Thoracic aorta (tissue), 2 donors: ENCODE measurements at places on chromosomes 5 and 9.

DNA sequence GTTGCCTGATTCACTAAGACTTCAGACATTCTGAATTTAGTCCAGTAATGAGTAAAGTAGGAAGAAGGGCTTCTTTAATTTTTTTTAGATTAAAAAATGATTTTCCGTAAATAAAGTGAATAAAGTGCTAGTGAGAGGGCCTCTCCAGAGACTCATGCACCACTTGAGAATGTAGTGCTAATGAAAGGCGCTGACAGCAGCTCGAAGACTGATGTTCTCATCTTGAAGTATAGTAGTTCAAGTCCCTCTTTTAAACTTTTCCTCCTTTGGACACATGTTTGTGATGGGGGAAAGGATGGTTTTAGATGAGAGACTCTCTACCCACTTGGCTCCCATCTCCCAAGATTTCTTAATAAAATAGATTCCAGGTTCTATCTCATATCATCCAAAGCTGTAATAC is 48.5 kb downstream of the G3BP1 start:
- no peak for DNase-seq
- H3K27me3 ChIP-seq = no peaks in the 10 kb centered on the region
- no peaks in the 10 kb centered on the region for H3K4me1 ChIP-seq
- no peaks in the 10 kb centered on the region for H3K36me3 ChIP-seq
- no peak overlapping the region for H3K27ac ChIP-seq

DNA sequence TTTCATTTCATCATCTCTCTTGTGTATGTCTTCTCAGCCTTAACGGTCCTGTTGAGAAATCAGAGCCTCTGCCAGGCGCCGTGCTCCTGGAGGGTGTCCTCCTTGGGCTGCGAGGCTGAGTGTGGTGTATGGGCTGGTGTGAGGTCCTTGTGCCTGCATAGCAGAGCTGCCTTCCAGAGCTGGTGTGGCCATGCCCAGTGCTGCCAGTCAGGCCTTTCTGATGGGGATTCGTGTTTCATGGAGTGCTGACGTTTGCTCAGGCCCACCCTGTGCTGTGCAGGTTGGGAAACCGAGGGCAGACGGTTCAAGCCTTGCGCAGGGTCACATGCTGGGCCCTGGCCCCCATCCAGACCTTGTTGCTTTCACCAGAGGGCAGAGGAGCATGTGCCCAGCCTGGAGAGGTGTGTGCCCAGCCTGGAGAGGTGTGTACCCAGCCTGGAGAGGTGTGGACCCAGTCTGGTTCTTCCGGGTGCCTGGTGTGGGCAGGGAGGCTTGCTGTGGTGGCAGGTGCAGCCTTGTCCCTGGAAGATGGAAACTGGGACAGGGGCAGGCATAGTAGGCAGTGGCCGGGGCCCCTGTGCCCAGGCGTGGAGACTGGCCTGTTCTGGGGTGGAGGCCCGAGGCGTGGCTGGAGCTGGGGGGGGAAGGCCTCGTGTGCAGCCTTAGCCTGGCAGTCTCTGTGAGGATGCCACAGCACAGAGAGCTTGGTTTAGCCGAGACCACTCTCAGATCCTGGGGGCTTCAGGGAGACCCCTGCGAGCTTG is 84.0 kb downstream of the RXRA start:
- peaks cover 77% of the 10 kb centered on the region for H3K4me1 ChIP-seq
- H3K27me3 ChIP-seq = no peaks in the 10 kb centered on the region
- DNase-seq = no peak

GRCh38 chr9:113462781-113463286 is 693 bp upstream of the RGS3 start:
- DNase-seq = no peak
- H3K4me1 ChIP-seq = peaks cover 27% of the 10 kb centered on the region
- H3K27me3 ChIP-seq = no peaks in the 10 kb centered on the region
- no peaks in the 10 kb centered on the region for H3K36me3 ChIP-seq
- peak overlapping the region; percentile 2 for H3K27ac ChIP-seq
- H3K4me3 ChIP-seq = peak overlapping the region; percentile 85

DNA sequence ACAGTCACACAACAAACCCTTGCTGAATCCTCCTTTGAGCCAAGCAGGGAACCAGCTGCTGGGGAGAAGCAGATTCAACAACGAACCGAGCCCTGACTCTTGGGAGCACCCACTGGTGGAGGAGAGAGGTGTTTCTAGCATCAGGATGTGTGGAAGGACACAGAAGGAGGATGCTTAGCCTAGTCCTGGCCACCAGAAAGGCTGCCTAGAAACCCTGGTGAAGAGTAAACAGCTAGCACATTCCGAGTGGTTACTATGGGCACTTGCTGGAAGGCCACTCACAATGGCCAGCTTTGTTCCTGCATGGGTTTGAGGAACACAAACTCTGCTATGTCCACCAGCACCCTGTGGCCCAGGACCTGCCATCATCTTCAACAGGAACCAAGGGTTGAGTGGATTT is 1.8 kb downstream of the TIFAB start:
- DNase-seq = no peak
- no peak overlapping the region for H3K27ac ChIP-seq
- no peak overlapping the region for H3K4me3 ChIP-seq
- H3K27me3 ChIP-seq = no peaks in the 10 kb centered on the region
- H3K4me1 ChIP-seq = no peaks in the 10 kb centered on the region

- H3K4me1 ChIP-seq = no peaks in the 10 kb centered on the region
- H3K36me3 ChIP-seq = peaks cover 9% of the 10 kb centered on the region
- H3K27me3 ChIP-seq = no peaks in the 10 kb centered on the region
- no peak overlapping the region for H3K4me3 ChIP-seq
Measured at GRCh38 chr9:128431207-128431606, 10.6 kb downstream of the CERCAM start.

GRCh38 chr5:148861696-148862095 is 35.3 kb downstream of the ADRB2 start:
- H3K4me1 ChIP-seq = no peaks in the 10 kb centered on the region
- no peak for DNase-seq
- no peak overlapping the region for H3K27ac ChIP-seq
- H3K27me3 ChIP-seq = no peaks in the 10 kb centered on the region

DNA sequence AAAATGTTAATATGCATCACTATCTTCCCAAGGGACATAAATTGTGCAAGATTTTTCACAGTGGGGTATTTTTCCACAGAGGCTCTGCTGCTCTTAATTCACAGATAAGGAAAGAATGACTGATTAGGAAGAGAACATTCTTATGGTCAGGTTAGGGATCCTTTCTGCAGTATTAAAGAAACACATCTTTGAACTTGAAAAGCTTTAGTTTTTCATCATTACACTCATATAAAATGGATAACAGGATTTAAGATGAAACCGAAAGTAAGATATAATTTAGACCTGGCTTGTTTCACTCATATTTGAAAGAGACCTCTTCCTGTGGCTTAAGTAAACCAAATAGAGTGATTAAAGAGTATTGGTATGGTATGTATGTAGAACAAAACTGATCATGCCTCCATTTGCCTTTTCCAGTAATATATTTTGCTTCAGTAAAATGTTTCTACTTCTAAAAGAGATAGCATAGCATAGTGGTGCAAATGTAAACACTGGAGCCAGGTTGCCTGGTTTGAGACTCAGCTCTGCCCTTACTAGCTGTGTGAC is 160.0 kb downstream of the PRR16 start:
- DNase-seq = no peak
- H3K4me3 ChIP-seq = peak overlapping the region; percentile 23
- H3K27ac ChIP-seq = no peak overlapping the region

DNA sequence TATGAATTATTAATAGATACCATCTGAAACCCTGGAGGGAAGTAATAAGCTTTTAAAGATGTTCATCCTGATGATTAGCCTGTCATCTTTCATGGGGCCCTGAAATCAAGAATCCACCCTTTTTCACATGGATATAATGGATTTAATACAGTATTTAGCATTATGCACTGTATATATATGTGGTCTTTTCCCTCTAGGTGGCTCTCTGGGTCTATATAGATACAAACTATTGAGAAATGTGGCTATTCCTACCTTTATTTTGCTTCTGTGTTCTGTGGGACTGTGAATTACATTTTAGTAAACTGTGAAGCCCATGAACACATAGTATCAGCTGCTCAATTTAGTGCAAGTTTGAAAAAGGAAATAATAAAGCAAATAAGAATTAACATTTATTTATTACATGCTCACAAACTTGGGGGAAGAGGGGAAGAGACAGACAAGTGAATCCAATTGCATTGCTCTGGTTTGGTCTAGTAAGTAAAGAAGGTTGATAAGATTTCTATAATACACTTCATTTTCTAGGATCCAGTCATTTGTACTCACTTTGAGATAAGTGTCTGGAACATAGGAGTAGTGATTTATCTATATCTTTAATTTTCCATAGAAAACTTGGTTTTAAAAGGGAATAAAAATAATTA is 112.2 kb downstream of the SCAMP1 start:
- no peak for DNase-seq
- no peaks in the 10 kb centered on the region for H3K36me3 ChIP-seq
- no peak overlapping the region for H3K4me3 ChIP-seq
- no peaks in the 10 kb centered on the region for H3K27me3 ChIP-seq

- no peaks in the 10 kb centered on the region for H3K27me3 ChIP-seq
- peaks cover 12% of the 10 kb centered on the region for H3K36me3 ChIP-seq
- H3K4me3 ChIP-seq = no peak overlapping the region
- H3K27ac ChIP-seq = no peak overlapping the region
- H3K4me1 ChIP-seq = peaks cover 6% of the 10 kb centered on the region
Measured at GRCh38 chr9:137708590-137709284, 89.9 kb downstream of the EHMT1 start.

- H3K4me3 ChIP-seq = no peak overlapping the region
- no peak overlapping the region for H3K27ac ChIP-seq
- no peaks in the 10 kb centered on the region for H3K27me3 ChIP-seq
- no peaks in the 10 kb centered on the region for H3K36me3 ChIP-seq
- DNase-seq = no peak
- H3K4me1 ChIP-seq = no peaks in the 10 kb centered on the region
Measured at GRCh38 chr5:61612431-61612830, 280.4 kb downstream of the ZSWIM6 start.

DNA sequence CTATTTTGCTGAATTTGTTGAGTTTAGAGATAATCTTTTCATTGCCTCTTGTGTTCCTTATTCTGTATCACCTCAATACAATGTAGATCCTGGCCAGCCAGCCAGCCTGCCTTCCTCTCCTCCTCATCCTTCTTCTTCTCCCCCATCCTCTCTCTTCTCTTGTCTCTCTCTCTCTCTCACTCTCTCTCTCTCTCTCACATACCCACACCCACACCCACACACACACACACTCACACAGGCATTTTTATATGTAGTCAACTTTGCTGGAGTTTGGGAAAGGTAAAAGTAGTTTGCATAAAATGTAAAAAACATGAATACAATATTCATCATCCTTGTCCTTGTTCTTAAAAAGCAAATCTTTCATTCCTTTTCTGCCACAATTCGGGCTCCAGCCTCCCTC is 60.5 kb downstream of the ZFAND5 start:
- H3K4me3 ChIP-seq = peak overlapping the region; percentile 41
- no peak overlapping the region for H3K27ac ChIP-seq
- H3K27me3 ChIP-seq = no peaks in the 10 kb centered on the region
- DNase-seq = no peak

GRCh38 chr5:96259151-96259772 is 173.8 kb downstream of the PCSK1 start:
- H3K27me3 ChIP-seq = no peaks in the 10 kb centered on the region
- peak overlapping the region; percentile 33 for H3K4me3 ChIP-seq
- no peak for DNase-seq
- H3K36me3 ChIP-seq = no peaks in the 10 kb centered on the region
- peak overlapping the region; percentile 78 for H3K27ac ChIP-seq

GRCh38 chr9:14326264-14326826 is 12.4 kb upstream of the NFIB start:
- H3K36me3 ChIP-seq = no peaks in the 10 kb centered on the region
- H3K4me3 ChIP-seq = no peak overlapping the region
- DNase-seq = no peak
- H3K27ac ChIP-seq = peak overlapping the region; percentile 61
- peaks cover 37% of the 10 kb centered on the region for H3K4me1 ChIP-seq

- H3K27me3 ChIP-seq = no peaks in the 10 kb centered on the region
- H3K27ac ChIP-seq = peak overlapping the region; percentile 80
Measured at GRCh38 chr5:180786531-180787398, 15.8 kb downstream of the MGAT1 start.

- no peak for DNase-seq
- H3K27ac ChIP-seq = no peak overlapping the region
- H3K27me3 ChIP-seq = no peaks in the 10 kb centered on the region
- no peaks in the 10 kb centered on the region for H3K36me3 ChIP-seq
- H3K4me3 ChIP-seq = no peak overlapping the region
Measured at GRCh38 chr9:134453776-134454475, 127.7 kb downstream of the RXRA start.

DNA sequence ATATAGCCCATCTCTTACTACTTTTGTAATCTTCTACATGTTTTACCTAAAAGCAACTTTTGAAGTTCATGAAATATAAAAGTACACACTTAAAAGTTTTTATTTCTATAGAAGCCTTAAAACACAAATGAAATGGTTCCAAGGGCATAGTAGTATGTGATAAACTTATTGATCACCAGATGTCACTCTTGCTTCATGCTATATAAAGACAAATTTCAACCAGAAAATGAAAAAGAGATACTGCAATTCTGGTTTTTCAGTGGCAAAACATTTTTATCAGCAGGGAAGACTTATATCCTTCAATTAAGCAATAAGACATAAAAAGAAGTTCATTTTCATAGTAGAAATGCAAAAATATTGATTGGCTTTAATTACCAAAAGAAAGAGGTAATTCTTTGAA is 69.4 kb upstream of the FBXL17 start:
- H3K27me3 ChIP-seq = no peaks in the 10 kb centered on the region
- no peak overlapping the region for H3K4me3 ChIP-seq
- no peaks in the 10 kb centered on the region for H3K36me3 ChIP-seq

DNA sequence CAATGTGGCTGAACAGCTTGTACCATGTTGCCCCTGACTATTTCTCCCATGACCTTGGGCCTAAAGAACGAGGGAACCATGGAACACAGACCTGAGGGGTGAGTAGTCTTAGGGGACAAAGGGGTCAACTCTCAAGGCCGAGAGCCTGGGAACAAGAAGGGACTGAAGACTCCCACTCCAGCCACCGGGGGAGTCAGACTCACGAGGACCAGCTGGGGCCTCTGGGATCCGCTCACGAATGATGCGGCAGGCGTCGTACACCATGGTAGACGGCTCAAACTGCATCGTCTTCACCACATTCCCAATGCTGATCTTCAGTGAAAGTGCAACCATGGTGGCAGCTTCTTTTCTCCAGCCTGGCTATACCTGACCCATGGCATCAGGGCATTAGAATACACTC is 6.6 kb downstream of the TLN1 start:
- no peak for DNase-seq
- H3K4me1 ChIP-seq = peaks cover 20% of the 10 kb centered on the region
- H3K4me3 ChIP-seq = no peak overlapping the region
- H3K36me3 ChIP-seq = peaks cover 51% of the 10 kb centered on the region
- H3K27me3 ChIP-seq = no peaks in the 10 kb centered on the region

GRCh38 chr9:75914883-75915452 is 24.5 kb downstream of the PCSK5 start:
- no peaks in the 10 kb centered on the region for H3K4me1 ChIP-seq
- H3K27me3 ChIP-seq = no peaks in the 10 kb centered on the region
- H3K4me3 ChIP-seq = no peak overlapping the region
- H3K27ac ChIP-seq = no peak overlapping the region
- DNase-seq = no peak

DNA sequence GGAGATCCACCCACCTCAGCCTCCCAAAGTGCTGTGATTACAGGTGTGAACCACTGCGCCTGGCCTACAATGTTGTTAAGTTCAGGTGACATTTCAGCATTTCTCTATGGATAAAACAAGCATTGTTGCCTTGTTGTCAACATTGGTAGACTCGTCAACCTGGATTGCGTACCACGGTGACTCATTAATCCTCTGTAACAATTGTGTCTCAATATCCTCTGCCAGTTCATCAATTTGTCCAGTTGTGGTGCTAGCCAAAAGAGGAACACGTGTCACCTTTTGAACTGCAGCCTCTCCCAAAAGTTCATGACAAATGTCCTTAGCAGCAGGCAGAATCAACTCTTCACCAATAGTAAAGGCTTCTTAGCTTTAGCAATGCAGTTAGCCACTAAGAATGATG is 46.3 kb upstream of the LARP1 start:
- peaks cover 4% of the 10 kb centered on the region for H3K4me1 ChIP-seq
- H3K4me3 ChIP-seq = no peak overlapping the region
- no peak overlapping the region for H3K27ac ChIP-seq
- DNase-seq = no peak
- H3K36me3 ChIP-seq = no peaks in the 10 kb centered on the region
